ENCODE measurements at places on chromosomes 6 and 20.

DNA sequence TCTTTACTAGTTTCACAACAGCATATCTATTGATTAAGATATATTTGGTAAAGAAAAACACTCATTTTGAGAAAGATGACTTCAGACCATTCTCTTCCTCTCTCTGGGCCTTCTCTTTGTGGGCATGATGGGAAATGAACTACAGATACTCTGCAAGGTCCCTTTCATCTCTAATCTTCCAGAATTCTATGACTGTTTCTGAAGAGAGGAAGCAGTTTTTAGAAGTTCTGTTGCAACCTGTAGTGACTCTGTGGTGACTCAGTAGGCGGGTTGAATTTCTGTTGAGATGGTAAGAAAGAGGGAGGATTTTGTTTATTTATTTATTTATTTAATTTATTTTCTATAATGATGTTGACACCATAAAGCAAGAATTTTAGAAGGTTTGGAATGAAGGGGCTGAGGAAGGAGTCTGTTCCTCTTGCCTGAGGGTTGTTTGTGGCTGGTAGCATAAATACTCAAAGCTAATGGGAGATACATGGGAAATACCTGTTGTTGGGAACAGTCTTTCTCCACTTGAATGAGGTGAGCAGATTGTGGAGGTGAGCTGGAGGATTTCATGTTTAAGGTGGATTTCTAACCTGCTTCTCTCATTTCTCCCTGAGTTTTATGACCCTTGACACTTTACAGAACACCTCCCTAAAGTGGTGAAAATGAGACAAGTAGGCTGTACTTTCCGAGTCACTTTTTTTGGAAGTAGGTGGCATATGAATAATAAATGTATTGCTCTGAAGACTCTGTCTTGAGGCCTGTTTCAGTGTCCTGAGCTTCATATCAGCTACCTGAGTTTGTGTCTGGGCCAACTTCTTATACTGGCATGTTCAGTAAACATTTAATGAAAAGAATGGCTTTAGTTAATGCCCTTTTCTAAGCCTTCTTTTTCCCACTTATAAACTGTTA is 15.0 kb downstream of the ACSS2 start:
- DNase-seq: no peak

DNA sequence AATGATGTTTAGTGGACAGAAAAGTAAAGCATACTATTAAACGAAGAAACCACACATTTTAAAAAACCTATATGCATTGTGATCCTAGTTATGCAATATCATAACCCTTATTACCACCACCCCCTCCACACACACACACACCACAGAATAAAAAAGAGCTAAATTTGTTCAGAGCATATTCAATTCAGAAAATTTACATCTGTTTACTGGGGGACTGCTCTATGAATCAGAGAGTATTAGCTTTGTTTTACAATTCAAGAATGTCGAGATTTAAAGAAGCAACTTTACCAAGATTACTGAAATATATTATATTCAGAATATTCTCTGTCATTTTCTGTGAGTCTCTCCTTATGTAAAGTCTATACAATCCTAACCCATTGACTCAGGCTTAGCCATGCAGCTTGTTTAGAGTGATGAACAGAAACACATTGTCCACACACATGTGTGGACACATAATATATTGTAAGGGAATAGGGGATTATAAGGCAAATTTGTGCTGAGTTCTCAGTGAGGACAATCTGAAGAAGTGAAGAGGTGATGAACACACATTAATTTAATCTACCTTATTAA is 369.6 kb upstream of the MARCKS start:
- DNase-seq: no peak

- DNase-seq: no peak
Measured at GRCh38 chr20:38441916-38442315, 6.8 kb upstream of the SNHG17 start.

- no peak for DNase-seq
Measured at GRCh38 chr6:86615299-86615698, 322.0 kb upstream of the HTR1E start.

- DNase-seq: peak; percentile 29
Measured at GRCh38 chr6:145015739-145016558, 719.4 kb downstream of the EPM2A start.

- no peak for DNase-seq
Measured at GRCh38 chr6:43762966-43763695, 6.9 kb upstream of the VEGFA start.

DNA sequence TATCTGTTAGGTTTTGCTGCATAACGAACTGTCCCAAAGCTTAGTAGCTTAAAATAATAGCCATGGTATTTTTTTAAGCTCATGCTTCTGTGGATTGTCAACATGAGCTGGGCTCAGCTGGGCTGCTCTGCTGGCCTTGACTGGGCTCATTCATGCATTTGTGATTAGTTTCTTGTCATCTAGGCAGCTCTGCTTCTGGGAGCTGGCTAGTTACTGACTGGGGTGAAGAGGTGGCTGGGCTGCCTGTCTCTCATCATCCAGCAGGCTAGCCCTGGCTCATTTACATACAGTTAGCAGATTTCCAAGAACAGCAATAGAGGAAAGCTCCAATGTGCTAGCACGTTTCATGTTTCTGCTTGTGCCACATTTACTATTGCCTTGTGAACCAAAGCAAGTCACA is 165.1 kb upstream of the PCSK2 start:
- DNase-seq: no peak

- DNase-seq: no peak
Measured at GRCh38 chr6:99416226-99416625, 8.9 kb downstream of the PNISR start.

DNA sequence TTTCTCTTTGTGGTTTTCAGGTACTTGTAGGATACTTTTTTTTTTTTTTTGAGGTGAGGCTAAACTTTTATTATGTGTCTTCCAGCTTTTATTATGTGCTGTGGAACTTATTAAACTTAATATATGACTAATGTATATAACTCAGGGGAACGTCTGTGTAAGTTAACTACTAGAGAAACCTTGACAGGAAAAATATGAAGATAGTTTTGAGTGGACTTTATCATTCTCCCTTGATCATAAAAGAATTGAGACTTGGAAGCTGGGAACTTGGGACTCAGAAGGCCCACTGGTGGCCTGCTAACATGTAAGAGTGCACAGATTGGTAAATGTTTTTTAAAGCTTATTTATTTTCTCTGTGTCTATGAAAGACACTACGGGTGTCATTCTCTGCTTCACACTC is 73.1 kb downstream of the CARMIL1 start:
- DNase-seq: no peak

- DNase-seq: no peak
Measured at GRCh38 chr6:113184291-113184690, 672.9 kb upstream of the MARCKS start.

- DNase-seq: no peak
Measured at GRCh38 chr20:17878069-17878911, 90.3 kb downstream of the SNX5 start.

DNA sequence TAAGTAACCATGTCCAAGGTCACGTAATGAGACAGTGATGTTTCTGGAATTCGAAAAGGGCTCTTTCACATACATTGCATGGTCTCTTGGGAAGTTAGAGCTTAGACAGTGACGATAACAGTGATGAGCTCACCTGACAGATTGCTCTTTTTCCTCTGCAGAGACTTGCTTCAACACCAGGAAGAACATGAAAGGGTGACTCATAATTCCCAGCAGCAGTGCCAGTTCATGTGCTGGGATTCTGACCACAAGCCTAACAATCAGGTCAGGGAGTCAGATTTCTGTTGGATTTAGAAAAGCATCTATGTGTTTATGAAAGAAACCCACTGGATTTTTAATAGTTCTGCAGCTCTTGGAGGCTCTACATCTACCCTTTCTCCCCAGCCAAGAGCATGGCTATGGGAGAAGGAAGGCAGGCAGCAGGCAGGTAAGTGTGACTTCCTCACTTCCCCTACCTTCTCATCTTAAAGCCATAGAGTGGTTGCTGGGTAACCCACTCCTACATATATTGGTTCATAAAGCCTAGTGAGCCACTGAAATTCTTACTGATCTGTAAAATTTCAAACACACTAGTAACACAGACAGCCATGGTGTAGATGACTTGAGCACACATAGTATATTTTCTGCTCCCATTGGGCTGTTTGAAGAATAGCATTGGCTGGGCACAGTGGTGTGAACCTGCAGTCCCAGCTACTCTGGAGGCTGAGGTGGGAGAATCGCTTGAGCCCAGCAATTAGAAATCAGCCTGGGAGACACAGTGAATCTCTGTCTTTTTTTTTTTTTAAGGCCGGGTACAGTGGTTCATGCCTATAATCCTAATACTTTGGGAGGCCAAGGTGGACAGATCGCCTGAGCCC is 44.4 kb upstream of the LOC128125822 start:
- peak; percentile 95 for DNase-seq

DNA sequence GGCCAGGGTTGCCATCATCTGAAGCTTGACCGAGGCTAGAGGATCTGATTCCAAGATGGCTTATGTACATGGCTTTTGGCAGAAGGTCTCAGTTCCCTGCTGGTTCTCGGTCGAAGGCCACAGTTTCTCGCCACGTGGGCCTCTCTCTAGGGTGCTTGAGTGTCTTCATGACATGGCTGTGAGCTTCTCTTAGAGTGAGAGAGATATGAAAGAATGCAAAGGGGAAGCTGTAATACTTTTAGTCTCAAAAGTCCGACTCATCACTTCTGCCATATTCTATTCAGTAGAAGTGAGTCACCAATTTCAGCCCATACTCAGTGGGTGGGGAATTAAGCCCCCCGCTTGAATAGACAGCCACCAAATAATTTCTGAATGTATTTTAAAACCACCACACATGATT is 94.2 kb downstream of the UTRN start:
- DNase-seq: no peak

- DNase-seq: no peak
Measured at GRCh38 chr6:95501032-95501904, 76.1 kb upstream of the MANEA start.

DNA sequence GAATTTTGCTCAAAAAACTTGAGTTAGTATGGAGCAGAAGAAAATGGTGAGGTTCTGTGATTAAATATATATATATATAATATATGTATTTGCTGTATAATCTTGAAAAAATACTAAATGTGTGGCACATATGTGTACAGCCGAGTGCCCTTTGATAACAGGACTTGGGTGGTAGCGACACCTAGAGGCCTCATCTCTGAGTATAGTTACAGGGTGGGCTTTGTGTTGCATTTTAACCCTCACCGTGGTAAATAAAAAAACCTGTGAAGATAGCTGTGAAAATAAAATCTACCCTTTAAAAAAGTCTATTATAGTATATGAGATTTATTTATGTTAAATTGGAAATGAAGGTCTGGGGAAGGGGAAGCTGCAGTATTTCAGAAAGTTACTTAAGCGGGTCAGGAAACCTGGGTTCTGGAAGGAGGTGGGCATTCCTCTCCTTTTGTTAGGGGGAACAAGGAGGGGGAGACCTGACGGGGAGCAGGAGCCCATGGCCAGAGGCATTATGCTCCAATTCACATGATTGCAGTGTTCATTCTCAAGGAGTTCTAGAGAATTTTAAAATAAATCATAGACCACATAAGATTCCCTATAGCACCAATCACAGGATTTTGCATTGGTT is 82.7 kb downstream of the SH3BGRL2 start:
- DNase-seq: peak; percentile 74

- no peak for DNase-seq
Measured at GRCh38 chr6:133964052-133964451, 11.0 kb downstream of the TBPL1 start.

DNA sequence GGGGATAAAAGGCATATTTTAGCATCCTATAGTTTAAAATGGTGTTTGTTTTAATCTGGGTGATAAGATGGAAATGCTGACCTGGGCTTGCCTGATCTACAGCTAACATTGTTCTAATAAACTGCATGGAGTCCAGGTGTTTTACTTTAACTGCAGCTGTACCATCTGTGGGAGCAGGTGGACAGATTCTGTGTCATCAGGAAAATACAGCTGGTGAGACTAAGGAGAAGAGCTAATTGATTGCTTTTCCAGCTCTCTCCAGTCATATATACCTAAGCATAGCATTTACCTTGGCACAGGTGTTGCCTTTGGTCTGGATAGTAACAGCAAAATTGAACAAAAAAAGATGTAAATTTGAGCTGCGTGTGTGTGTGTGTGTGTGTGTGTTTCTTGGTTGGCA is 31.6 kb downstream of the CBFA2T2 start:
- DNase-seq: peak; percentile 99

Data from DMS53 (cell line).